CD14-positive monocyte (primary cell): ENCODE measurements at places on chromosomes 13 and 19.

DNA sequence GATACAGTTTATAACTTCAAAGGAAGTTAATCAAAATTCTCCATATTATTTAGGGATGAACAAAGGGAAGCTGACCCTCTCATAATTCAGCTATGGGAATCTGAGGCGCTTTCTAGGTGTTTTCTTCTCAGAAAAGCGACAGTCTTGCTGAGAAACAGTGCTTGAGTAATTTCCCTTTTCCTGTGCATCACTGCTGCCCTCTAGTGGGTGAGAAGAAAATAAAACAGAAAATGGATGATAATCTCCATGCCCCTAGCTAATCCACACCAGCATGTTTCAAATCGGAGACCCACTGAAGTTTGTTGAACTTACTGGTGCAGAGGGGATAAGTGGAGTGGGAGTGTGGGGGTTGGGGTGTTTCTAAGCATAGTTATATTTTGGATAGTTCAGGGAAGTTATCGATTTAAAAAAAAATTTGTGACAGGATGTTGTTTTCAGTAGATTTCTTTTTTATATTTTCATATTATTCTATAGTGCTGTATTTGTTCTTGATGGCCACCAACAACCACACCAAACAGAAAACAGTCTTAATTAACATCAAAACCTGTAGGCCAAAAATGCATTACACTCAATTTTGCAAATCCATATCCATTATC lies 21.4 kb downstream of the LCP1 start:
- DNase-seq = peak; percentile 62

DNA sequence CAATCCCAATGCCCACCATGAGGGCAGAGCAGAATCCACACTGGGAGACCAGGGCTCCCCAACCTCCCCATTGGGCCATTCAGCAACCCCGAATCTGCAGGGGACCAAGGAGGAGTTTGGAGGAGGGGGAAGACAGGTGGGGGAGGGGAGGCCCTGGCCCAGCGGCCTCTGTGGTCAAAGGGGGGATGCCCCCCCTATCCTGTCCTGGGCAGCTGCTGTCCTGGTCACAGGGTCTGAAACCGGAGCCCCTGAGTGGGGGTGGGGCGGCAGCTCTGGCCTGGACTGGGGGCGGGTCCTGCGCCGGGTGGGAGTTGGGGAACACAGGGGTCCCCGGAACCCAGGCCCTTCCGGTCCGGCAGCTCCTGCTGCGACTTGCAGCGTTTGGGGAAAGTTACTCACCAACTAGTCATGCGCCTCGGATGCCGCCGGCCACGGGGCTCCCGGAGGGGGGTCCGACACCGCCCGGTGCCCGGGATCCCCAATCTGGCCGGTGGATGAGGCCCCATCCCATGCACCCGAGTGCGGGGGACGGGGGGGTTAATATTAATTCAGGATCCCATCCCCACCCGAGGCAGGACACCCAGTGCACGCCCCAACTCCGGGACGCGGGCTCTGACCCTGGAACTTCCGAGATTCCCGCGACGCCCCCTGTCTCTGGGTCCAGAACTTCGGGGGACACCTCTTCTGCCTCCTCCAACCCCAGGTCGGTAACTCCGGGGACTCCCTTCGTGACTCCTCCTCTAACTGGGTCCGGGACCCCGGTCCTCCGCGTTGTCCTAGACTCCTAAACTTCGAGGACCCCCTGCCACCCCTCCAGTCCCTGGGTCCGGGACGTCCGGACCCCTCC lies 872 bp downstream of the HOMER3 start:
- DNase-seq = peak; percentile 57

DNA sequence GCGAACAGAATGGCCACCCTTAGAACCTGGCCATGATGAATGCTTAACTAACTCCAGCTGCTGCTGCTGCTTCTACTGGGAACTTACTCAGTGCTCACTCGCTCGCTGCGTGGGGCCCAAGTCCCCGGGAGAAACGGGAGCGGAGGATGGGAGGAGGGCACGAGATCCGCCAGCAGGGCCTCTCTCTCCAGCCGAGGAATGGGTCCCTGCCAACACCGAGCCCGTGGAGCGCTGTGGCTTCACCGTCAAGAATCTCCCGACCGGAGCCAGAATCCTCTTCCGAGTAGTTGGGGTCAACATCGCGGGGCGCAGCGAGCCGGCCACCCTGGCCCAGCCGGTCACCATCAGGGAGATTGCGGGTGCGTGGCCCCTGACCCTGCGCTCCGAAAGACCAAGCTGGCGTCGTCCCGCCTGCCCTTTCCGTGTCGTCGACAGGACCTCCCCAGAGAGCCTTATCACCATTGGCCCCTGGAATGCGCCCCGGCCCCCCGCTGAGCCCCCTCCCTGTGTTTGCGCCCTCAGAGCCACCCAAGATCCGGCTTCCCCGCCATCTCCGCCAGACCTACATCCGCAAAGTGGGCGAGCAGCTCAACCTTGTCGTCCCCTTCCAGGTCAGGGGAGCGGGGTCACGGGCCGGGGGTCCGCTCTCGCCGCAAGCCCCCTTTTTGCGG lies 17.8 kb upstream of the EMC10 start:
- no peak for DNase-seq

DNA sequence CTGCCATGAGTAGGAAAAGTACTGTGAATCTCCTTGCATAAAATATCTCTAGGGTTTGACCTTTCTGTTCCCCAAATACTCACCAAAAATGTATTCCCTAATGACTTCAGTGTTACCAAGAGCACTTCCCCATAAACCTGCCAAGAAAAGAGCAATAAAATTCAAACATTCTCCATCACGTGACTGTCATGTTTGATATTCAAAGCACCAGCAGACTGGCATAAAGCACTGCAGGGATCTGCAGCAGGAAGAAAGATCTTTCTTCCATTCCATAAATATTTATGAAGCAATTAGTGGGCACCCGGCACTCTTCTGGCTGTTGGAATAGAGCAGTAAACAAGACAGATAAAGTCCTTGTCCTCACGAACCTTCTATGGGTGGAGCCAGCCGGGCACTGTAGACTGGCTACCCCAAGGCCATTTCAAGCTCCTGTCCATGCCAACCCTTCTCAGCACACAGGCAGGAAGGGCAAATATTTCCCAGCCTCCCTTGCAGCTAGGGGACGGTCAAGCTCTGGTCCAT lies 20.3 kb downstream of the PLA2G4C start:
- DNase-seq = no peak
